Right atrium auricular region (tissue), 2 donors: ENCODE measurements at places on chromosomes 13 and 19. TPM values are rescaled to one million over a fixed set of nuclear protein-coding genes. Genes with fewer than 3 reads are reported as not detected.

The ZNF132 gene
- total RNA-seq: 3.1 TPM

The F10 gene
- 21.9 TPM for total RNA-seq

The RPL28 gene
- 319 TPM for total RNA-seq

The KLK10 gene
- 4.5 TPM for total RNA-seq

The TLE6 gene
- 2.1 TPM for total RNA-seq

The WDR83 gene
- total RNA-seq: 10.1 TPM

The DAND5 gene
- total RNA-seq: 2.9 TPM

The ZNF492 gene
- 0.08 TPM for total RNA-seq

The FBN3 gene
- total RNA-seq: not detected

DNA sequence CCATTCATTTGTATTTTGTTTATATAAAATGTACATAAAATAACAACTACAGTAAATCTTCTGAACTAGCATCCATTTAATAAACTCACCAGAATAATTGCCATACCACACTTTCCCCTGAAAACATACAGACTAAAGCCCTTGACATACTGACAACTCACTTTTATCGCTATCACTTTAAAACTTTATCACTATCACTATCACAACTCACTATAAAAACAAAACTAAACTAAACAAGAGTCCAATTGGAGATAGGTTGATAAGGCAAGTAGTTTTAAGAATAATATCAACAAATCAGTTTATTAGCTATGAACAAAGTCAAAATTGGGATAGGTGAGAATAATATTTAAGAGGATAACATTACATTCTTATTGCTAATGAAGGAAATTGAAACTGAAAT is 108.9 kb downstream of the SLITRK6 start:
- DNase-seq: no peak

- no peak for DNase-seq
Observed at GRCh38 chr13:29439601-29440388, 155.7 kb downstream of the SLC7A1 start.

- no peak for DNase-seq
Observed at GRCh38 chr13:37418490-37418889, 180.1 kb downstream of the POSTN start.

DNA sequence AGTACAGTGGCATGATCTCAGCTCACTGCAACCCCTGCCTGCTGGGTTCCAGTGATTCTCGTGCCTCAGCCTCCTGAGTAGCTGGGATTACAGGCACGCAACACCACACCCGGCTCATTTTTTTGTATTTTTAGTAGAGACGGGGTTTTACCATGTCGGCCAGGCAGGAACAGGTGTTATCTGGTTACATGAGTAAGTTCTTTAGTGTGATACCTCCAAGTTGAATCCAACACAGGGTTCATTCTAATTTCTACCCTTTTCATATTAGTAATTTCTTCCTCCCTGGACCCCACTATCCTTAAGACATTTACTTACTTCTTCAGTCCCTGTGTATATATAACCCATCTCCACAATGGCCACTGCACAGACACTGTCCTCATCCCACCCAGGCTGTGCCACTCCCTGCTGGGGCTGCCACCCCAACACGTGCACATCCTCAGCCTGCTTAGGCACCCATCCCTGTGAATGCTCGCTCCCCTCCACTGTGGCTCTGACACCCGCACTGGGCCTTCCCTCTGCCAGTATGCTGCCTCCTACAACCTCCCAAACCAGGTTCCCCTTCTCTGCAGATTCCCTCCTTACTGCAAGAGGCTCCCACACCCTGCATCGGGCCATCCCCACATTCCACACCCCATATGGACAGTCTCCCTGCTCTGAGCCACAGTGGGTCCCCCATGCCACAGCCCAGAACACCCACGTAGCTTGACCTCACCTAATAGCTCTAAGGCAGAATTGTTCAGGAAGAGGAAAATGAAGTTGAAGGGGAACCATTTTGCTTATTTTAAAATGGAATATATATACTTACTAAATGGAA is 147.1 kb downstream of the TBC1D4 start:
- DNase-seq: no peak

DNA sequence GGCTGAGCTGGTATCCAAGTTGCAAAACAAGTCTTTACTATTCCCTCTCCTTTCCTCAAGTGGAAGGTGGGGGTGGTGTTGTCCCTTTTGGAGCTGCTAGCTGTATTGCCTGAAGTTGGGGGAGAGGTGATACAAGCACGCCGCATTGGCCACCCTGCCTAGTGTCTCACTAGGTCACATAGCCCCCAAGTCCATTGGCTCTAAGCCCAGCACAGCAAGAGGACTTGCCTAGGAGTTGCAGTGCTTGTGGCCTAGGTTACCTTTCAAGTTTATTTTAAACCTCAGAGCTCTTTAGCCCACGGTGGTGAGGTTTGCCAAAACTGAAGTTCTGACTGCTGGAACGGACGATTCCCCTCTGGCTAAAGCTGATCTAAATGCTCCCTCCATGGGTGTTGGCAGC is 5.3 kb upstream of the DNAJC3 start:
- DNase-seq: no peak

GRCh38 chr19:52941941-52942385 is 18.7 kb upstream of the ZNF888 start:
- no peak for DNase-seq

DNA sequence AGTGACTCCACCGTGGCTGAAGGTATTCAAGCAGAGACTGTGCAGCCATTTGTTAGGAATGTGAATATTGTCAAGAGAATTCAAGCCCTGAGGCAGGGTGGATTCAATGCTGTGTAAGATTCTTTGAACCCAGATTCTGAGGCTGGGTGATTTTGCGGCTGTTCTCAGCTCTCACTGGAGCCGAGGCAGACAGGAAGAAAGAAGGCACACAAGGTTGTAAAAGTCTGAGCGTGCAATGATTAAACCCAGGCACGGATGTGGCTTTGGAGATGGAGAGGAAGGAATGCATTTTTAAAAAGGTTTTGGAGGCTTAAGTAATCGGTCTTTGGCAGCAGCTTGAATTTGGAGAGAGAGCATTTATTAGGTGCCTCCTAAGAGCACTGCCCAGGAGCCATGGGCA is 187.9 kb downstream of the KATNAL1 start:
- DNase-seq: no peak

GRCh38 chr13:33349288-33349985 is 63.9 kb upstream of the STARD13 start:
- no peak for DNase-seq

GRCh38 chr19:39052846-39053245 is 20.5 kb upstream of the FBXO27 start:
- DNase-seq: no peak

DNA sequence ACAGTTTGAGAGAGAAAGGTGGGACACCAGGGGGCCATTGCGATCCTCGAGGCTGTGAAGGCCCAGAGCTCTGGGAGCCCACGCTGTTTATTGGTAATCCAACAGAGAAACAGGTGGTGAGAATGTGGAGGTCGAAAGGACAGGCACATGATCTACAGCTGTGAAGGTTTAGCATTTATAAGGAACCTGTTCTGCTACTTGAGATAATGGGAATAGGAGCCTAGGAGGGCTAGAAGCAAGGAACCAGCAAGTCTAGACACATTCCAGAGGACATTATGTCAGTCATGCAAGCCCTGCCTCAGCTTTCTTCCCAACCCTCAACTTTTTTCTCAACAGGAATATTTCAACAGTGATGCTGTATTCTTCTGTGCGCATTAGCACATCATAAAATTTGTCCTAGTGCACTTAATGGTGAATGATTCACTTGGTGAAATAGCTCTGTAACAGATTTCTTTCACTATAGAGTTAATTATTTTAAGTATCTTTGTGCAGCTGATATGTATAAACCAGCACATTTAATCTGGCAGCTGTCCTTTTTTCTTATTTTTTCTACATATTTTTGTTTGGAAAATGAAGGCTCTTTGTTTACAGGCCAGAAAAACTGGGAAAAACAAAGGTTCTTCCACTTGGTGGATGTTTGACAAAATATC is 25.4 kb downstream of the ZNF90 start:
- DNase-seq: no peak

- no peak for DNase-seq
Observed at GRCh38 chr19:39133431-39134270, 8.1 kb downstream of the PAK4 start.

DNA sequence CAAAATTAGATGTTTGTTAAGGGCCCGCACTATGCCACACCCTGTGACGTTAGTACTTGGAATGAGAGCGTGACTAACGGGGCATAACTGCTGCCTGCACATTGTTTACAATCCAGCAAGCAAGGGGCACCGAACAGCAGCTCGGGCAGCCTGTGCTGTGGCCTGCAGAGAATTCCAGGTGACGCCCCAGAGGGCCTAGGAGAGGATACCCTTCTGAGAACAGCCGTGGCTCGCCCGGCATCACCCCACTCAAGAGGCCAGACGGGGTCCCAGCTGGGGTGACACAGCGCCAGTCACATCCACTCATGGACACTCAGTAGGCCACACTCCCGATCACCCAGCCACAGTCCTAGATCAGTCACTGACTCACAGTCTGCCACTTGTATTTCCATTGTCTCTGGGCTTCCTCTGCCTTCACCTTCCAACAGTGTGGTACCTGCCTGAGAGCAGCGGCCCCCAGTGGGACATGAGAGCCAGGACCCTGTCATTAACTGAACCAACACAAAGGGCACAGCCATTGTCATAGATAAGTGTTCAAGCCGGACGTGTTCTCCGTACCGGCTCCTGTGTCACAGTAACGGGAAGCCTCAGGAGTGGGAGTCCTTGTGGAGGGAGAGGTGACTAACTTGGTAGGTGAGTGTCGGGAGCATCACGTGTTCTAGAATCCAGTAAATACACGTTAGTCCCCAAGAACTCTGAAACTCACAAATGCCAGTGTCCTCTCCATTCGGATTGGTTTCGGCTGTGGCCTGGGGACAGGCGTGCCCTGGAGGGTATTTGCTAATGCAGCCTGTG is 7.5 kb downstream of the ZNF331 start:
- DNase-seq: no peak

- DNase-seq: no peak
Observed at GRCh38 chr13:50810998-50811397, 32.5 kb downstream of the DLEU7 start.

- DNase-seq: no peak
Observed at GRCh38 chr13:111280681-111281585, 39.5 kb upstream of the TEX29 start.

DNA sequence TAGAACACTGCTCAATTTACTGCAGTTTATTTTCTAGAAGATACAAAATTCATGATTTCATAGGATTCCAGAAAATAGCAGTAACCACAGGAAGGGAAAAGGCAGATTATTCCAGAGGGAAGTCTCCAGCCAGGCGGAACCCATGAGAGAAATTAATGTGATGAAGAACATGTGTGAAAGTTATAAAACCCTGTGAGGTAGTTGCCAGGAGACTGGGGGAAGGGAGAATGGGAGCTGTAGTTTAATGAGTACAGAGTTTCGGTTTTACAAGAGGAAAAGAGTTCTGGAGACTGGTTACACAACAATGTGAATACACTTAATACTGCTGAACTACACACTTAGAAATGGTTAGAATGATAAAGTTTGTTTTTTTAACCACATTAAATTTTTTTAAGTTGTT is 14.2 kb upstream of the PDX1 start:
- DNase-seq: no peak

GRCh38 chr19:17418710-17419109 is 1.1 kb upstream of the MVB12A start:
- DNase-seq: no peak

DNA sequence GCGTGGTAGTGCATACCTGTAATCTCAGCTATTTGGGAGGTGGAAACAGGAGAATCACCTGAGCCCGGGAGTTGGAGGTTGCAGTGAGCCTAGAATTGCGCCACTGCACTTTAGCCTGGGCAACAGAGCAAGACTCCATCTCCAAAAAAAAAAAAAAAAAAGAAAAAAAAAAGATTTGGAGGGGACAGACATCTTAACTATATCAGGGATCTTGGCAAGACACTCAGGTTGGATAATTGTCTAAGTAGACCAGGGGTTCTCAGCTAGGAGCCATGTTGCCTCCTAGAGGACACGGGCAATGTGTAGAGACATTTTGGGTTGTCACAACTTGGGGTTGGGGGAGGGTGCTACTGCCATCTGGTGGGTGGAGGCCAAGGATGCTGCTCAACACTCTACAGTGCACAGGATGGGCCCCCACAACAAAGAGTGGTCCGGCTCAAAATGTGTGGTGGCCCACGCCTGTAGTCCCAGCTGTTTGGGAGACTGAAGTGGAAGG is 1.9 kb upstream of the ZNF580 start:
- no peak for DNase-seq

DNA sequence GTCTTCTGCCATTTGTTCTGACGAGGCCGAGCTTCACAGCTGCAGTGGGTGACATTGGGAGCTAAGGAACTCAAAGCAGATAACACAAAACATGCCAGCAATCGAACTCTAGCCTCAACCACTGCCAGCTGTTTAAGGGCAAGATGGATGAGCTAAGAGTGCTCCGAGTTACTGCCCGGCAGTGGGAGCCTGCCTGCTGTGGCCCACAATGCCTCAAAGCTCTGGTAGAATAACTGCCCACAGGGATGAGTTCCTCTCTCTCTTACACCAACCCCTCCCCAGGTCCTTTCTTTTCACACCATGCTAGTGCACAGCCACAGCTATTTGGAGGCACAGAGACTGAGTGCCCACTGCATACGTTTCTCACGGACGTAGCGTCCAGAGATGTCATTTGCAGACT is 330.5 kb downstream of the FGF9 start:
- DNase-seq: peak; percentile 32

GRCh38 chr13:36778083-36778671 is 40.8 kb upstream of the RFXAP start:
- DNase-seq: no peak

DNA sequence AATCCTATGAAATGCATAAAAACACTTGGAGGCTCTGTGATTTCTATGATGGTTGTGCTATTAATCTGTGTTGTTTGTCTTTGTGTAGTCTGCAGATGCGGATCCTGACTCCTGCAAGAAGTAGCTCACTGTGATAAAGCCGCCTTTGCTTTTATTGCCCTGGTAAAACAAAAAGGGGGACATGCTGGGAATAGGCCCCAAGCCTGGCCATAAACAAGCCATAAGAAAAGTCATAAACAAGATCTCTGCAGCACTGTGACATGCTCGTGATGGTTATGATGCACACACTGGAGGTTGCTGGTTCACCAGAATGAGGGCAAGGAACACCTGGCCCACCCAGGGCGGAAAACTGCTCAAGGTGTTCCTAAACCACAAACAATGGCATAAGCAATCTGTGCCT is 26.6 kb upstream of the ZNF266 start:
- no peak for DNase-seq
